GM12878 (cell line): ENCODE measurements at places on chromosomes 1 and 21.

DNA sequence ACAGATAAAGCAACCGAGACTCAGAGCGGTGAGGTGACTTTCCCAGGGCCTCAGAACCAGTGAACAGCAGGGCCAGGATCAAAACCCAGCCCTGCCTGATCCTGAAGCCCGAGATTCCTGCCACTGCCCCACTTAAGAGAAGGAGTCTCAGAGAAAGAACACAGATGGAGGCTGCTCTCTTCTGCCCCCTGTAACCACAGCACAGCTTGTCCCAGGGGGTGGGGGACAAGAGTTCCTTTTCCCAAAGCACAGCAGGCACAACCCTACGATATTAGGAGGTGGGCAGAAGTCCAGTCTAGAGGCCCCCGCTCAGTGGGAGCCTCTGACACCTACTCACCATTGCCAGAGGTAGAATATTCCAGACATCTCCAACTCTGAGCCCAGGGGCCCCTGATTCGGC is 24.0 kb upstream of the VWA5B1 start:
- DNase-seq, result no peak

GRCh38 chr1:228212415-228212965 is 4.6 kb downstream of the OBSCN start:
- DNase-seq, result no peak

DNA sequence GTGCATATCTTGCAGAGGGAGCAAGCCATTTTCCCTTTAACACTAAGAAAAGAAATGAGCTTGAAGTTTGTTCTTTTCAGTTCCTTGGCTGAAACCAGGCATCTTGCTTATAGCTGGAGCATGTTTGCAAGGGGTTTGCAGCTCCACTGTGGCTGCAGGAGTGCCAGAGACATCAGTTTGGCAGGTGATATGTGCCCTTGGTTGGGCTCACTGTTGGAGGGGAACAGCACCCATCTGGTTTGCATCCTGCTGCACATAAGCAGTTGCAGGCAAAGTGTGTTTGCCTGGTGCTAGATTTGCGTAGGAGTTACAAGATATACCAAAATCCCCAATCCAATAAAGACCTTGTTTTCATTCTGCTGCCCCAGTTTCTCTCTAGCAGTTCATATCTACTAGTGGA is 47.8 kb upstream of the IKBKE start:
- DNase-seq, result no peak

DNA sequence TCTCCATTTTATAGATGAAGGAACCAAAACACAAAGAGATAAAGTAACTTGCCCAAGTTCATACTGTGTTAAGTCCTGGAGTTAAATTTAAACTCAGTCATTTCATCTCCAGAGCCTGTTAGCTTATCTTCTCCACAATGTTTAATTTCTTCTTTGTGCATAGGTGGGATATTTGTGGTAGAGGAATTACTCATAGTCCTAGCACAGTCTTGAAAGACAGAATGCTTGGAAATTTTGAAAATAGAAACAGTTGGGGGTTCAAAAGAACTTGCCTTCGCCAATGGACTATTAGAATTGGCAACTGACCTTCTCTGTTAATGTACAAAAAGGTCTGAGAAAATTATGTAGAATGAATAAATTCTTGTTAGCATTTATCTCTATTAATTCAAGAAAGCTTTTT is 832.0 kb upstream of the PRMT6 start:
- DNase-seq, result no peak

DNA sequence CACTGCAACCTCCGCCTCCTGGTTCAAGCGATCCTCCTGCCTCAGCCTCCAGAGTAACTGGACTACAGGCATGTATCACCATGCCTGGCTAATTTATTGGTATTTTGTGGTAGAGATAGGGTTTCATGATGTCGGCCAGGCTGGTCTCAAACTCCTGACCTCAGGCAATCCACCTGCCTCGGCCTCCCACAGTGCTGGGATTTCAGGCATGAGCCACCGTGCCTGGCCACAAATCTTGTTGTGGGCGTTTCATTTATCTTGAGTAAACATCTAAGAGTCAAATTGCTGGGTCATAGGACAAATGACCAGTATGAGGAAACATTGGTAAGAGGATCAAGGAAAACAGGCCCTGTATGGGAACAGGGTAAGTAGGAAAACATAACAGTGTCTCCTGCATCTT is 17.9 kb downstream of the TMEM200B start:
- no peak for DNase-seq

- no peak for DNase-seq
These were observed 64.3 kb upstream of the ADARB1 start for GRCh38 chr21:45010096-45010495.

DNA sequence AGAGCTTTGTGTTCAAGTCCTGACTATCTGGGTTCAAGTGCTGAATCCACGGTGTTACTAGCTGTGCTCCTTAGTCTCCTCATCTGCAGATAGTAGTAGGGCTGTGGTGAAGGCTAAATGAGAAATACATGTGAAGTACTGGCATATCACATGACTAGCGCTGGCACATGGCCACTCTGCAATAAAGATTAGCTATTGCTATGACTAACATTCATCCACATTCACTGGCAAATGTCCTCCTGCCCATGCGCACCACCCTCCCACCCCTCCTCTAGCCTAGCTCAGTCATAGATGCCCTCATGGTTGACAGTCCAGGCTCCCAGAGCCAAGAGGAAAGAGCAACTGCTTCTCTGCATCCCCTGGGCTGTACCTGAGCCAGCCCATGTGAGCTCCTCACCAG is 8.5 kb upstream of the COL8A2 start:
- no peak for DNase-seq

- DNase-seq, result no peak
These were observed 70.4 kb upstream of the SCAF4 start for GRCh38 chr21:31802331-31802730.
